ENCODE measurements at places on chromosomes 5 and 9. TPM values are rescaled to one million over a fixed set of nuclear protein-coding genes. Genes with fewer than 3 reads are reported as not detected.

DNA sequence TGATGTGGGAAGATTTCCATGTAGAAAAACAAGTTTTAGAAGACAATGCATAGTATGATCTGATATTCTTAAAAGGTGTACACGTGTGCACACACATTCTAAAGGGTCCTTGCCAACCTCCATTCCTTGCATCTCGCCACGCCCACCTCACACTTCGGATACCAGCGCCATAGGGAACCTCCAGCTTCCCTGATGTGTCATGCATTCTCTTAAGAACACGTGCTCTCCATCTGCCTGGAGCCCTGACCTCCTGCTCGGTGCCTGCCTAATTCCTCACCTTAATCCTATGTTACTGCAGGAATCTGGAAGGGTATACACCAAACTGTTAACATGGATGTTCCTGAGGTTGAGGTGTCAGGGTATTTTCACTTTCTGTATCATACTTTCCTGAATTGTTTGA is 63.1 kb downstream of the PTCD2 start:
- DNase-seq: no peak

Gene FOXD4L4
- 0.20 TPM for total RNA-seq

GRCh38 chr9:95505717-95506427 is 10.9 kb downstream of the PTCH1 start:
- no peak for DNase-seq

Gene ZNF883
- 14.1 TPM for total RNA-seq

Data from spinal cord (tissue), 10 donors.